ENCODE measurements at places on chromosomes 12 and 14. TPM values are rescaled to one million over a fixed set of nuclear protein-coding genes. Genes with fewer than 3 reads are reported as not detected.

DNA sequence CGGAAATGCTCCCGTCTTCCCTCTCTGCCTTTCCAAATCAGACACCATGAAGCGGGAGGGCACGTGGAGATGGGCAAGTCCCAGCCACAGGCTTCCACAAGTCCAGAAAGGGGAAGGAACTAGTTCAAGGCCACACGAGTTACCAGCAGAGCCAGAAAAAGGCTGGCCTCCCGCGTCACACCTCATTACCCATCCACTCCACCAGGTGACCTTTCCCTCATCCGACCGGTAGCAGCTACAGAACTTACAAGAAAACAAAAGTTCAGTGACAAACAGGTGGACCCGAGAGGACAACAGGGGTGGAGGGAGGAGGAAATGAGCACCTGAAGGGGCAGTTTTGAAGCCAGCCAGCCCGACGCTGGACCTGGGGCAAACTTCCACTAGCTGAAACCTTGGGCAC is 46.9 kb downstream of the CHGA start:
- DNase-seq = peak; percentile 76

DNA sequence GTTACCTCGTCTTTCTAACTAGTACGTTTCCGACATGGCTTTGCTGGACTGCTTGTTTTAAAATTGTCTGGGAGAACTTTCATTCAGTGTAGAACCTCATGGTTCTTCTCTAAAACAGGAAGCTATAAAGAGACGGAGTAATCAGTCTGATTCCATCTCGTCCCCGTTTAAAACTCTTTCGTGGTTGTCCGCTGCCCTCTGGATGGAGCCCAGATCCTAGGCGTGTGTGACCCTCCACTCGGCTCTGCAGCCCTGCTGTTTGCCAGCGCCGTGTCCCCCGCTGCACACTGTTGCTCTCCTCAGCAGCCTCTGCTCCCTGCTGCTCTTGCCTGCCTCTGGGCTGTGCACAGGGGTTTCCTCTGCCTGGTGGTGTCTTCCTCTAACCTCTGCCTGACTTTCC is 50.2 kb downstream of the SLC8B1 start:
- no peak for DNase-seq

- DNase-seq = no peak
Measured at GRCh38 chr14:23058654-23059504, 1.6 kb upstream of the CDH24 start.

Gene BIN2
- polyA plus RNA-seq = 7.0 TPM

GRCh38 chr12:68203460-68203875 is 22.1 kb downstream of the IL26 start:
- no peak for DNase-seq

- DNase-seq = no peak
Measured at GRCh38 chr14:31898838-31899528, 178.1 kb upstream of the ARHGAP5 start.

GRCh38 chr14:55220230-55220629 is 28.8 kb upstream of the DLGAP5 start:
- DNase-seq = no peak

GRCh38 chr12:24223926-24224325 is 274.5 kb upstream of the SOX5 start:
- no peak for DNase-seq

- no peak for DNase-seq
Measured at GRCh38 chr14:20707622-20708021, 19.1 kb downstream of the ANG start.

- DNase-seq = peak; percentile 17
Measured at GRCh38 chr12:31588976-31589375, 2.0 kb downstream of the DENND5B start.

DNA sequence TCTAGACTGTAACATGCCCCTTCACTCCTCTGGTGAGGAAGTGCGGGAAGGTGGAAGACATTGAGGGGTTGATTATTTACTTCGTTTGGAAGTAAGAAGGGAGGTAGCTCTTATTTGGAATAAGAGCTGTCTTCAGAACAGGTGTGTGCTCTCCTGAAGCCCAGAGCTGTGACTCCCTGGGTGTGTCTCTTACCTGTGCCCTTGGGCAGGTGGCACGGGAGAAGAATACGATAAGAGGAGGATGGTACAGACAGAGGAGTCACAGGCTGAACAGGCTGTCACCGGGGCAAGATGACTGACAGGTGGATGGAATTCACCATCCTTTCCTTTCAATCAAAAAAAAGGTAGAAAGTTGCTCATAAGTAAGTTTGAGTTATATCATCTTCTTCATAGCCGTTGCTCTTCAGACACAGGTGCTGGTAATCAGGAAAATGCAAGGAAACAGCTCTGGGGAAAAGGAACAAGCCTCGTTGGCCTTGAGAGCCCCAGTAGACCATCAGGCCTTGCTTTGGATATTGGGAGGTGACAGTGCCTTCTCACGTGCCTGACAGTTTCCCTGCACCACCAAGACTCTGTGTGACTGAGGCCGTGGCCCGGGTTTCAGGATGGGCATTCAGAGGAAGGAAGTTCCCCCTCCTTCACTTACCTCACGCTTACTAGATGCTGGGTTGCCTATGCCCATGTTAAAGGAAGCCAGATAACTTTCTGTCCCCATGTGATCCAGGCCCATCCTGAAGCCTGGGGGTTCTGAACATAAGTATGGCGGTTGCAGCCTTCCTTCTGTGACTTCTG is 120.4 kb downstream of the ETV6 start:
- no peak for DNase-seq

Gene ZFHX2
- polyA plus RNA-seq = 4.1 TPM
